CD4-positive, alpha-beta T cell (primary cell): ENCODE measurements at places on chromosomes 2 and 18. TPM values are rescaled to one million over a fixed set of nuclear protein-coding genes. Genes with fewer than 3 reads are reported as not detected.
A peak's percentile ranks its signal among the peaks of the same experiment; 100 is the strongest.

The GKN1 gene
- not detected for total RNA-seq

DNA sequence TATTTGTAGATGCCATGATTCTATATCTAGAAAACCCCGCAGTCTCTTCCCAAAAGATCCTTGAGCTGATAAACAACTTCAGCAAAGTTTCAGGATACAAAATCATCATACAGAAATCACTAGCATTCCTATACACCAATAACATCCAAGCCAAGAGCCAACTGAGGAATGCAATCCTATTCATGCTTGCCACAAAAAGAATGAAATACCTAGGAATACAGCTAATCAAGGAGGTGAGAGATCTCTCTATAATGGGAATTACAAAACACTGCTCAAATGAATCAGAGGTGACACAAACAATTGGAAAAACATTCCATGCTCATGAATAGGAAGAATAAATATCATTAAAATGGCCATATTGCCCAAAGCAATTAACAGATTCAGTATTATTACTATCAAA is 551.4 kb upstream of the SLC39A10 start:
- no peaks in the 10 kb centered on the region for H3K4me1 ChIP-seq
- no peak overlapping the region for H3K27ac ChIP-seq
- DNase-seq = no peak
- H3K4me3 ChIP-seq = no peak overlapping the region
- H3K27me3 ChIP-seq = no peaks in the 10 kb centered on the region
- H3K36me3 ChIP-seq = no peaks in the 10 kb centered on the region

DNA sequence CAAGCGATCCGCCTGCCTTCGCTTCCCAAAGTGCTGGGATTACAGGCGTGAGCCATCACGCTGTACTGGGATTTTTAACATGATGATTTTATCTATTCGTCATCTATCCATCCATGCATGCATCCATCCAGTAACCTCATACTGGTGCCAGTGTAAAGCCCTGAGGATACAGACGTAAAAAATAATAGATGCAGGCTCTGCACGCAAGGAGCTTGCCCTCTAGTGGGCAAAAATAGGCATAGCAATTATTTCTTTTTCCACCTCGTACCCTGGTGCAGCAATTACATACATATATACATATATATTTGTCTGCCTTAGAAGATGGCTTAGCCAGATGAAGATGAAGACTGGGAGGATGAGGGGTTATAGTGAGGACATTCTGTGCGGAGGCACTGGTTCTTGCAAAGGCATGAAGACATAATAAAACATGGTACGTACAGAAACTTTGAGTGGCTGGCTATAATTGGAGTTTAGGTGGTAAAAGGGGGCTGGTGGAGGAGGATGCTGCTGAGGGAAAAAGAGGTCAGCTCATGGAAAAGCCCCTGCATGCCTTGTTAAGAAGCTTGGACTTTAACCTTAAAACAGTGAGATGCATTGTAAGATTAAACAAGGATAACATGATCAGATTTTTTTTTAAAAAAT is 19.6 kb upstream of the RPIA start:
- no peaks in the 10 kb centered on the region for H3K4me1 ChIP-seq
- no peak overlapping the region for H3K27ac ChIP-seq
- no peak overlapping the region for H3K4me3 ChIP-seq
- no peak for DNase-seq
- H3K27me3 ChIP-seq = no peaks in the 10 kb centered on the region
- no peaks in the 10 kb centered on the region for H3K36me3 ChIP-seq

DNA sequence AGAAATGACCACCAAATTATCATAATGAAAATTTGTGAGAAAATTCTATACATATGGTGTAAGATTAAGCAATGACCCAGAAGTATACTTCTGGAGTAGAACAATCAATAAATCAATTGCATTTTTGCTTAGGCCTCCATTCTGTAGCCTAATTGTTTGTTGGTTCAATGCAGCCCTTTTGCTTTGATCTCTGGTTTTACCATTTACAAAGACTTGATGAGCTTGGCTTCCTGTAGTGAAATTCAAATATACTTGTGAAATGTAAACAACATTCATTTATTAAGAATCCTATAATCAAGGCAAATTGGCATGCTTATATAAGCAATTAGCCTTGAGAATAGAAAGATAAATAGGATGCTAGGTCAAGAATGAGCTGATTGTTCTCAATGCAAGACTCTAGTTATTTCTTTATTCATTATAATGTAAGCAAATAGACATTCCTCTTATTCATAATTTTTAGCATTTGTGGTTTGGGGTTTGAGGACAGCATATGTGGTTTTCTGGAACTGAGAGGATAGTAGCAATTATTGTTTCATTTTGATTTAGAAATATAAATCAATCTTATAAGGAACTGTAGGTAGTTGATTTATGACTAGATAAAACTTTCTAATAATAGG is 9.7 kb downstream of the FMNL2 start:
- H3K27ac ChIP-seq = no peak overlapping the region
- H3K36me3 ChIP-seq = no peaks in the 10 kb centered on the region
- H3K4me3 ChIP-seq = no peak overlapping the region
- H3K27me3 ChIP-seq = no peaks in the 10 kb centered on the region
- no peaks in the 10 kb centered on the region for H3K4me1 ChIP-seq

- no peak for DNase-seq
- H3K4me1 ChIP-seq = no peaks in the 10 kb centered on the region
- H3K36me3 ChIP-seq = no peaks in the 10 kb centered on the region
- H3K27me3 ChIP-seq = no peaks in the 10 kb centered on the region
- no peak overlapping the region for H3K4me3 ChIP-seq
Observed at GRCh38 chr2:107591561-107592279, 235.0 kb upstream of the RGPD4 start.

DNA sequence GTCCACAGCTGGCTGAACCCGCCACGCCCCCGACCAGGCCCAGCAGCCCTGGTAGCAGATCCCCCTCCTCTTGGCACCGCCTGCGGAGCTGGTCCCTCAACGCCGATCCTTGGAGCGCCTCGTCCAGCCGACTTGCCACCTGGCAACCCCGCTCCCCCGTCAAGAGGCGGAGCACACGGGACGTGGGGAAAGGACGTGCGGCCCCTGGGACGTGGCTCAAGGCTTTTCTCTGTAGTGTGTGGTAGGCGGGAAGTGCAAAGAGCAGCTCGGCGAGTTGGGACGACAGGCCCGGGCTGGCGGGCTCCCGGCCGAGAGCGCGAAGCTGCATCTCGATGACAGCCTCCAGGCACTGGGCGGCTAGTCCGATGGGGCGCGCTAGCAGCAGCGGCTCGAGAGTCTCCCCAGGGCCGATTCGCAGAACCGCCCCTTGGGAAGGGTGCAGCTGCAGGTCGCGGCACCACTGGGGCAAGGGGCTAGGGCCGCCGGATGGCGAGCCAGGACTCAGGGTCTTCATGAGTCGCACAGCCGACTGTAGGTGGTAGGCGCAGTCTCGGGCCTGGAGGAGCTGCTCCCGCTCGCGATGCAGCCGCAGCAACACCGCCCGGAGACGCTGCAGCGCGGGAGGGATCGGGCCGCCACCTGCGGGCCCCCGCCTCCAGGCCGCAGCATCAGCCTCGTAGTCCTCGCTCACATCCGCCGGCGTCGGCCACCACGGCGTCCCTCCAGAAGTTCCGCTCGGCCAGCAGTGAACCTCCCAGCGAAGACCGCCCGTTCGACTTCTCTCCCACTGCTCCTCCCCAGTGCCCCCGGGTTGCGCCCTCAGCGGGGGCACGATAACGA is 617 bp downstream of the CCDC142 start:
- peak; percentile 42 for DNase-seq
- peak overlapping the region; percentile 94 for H3K27ac ChIP-seq
- peaks cover 31% of the 10 kb centered on the region for H3K4me1 ChIP-seq
- no peaks in the 10 kb centered on the region for H3K27me3 ChIP-seq
- peaks cover 30% of the 10 kb centered on the region for H3K36me3 ChIP-seq
- peak overlapping the region; percentile 77 for H3K4me3 ChIP-seq

- H3K27ac ChIP-seq = no peak overlapping the region
- no peaks in the 10 kb centered on the region for H3K27me3 ChIP-seq
- DNase-seq = no peak
- H3K4me3 ChIP-seq = no peak overlapping the region
Observed at GRCh38 chr2:1598800-1599199, 145.5 kb downstream of the PXDN start.

DNA sequence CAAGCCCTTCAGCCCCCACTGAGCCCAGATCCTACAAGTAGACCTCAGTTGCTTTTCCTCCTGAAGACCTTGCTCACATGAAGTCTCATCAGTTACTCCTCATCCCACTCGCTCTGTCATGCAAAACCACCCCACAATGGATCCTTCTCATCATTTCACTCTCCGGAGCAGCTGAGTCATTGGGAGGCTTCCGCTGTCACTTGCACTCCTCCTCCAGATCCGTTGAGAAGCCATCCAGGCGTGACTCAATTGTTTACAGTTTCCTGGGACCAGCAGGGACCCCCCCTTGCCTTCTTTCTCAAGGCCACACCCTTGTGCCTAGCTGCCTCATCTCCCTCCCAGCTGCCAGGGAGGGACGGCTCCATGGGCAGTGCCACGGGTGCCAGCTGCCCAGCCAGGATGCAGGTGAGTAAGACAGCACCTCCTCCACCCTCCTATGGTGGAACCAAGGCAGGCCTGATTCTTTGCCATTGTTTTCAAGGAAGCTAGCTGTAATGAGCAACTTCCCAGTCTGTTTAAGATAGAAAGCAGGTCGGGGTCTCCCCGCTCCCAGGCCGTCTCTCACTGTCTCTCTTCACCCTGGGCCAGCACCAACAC is 16.3 kb downstream of the GPR55 start:
- peaks cover 31% of the 10 kb centered on the region for H3K4me1 ChIP-seq
- DNase-seq = peak; percentile 29
- H3K27me3 ChIP-seq = no peaks in the 10 kb centered on the region

- no peak for DNase-seq
- H3K27me3 ChIP-seq = no peaks in the 10 kb centered on the region
- peaks cover 32% of the 10 kb centered on the region for H3K4me1 ChIP-seq
- H3K36me3 ChIP-seq = peaks cover 5% of the 10 kb centered on the region
Observed at GRCh38 chr2:53785366-53785765, 1.4 kb downstream of the ASB3 start.

DNA sequence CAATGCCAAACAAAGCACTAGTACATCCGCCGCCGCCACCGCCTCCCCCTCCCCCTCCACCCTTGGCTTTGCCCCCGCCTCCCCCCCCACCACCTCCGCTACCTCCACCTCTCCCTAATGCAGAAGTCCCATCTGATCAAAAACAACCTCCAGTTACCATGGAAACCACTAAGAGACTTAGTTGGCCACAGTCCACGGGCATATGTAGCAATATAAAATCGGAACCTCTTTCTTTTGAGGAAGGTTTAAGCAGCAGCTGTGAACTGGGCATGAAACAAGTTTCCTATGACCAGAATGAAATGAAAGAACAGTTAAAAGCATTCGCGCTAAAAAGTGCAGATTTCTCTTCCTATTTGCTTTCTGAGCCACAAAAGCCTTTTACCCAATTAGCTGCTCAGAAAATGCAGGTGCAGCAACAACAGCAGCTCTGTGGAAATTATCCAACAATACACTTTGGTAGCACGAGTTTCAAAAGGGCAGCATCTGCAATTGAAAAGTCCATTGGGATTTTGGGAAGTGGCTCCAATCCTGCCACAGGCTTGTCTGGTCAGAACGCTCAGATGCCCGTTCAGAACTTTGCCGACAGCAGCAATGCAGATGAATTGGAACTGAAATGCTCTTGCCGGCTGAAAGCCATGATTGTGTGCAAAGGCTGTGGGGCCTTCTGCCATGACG is 168.0 kb downstream of the ASXL3 start:
- H3K27me3 ChIP-seq = no peaks in the 10 kb centered on the region
- no peak overlapping the region for H3K4me3 ChIP-seq
- no peaks in the 10 kb centered on the region for H3K4me1 ChIP-seq
- DNase-seq = no peak
- H3K27ac ChIP-seq = no peak overlapping the region

The C1GALT1C1L gene
- total RNA-seq = not detected

DNA sequence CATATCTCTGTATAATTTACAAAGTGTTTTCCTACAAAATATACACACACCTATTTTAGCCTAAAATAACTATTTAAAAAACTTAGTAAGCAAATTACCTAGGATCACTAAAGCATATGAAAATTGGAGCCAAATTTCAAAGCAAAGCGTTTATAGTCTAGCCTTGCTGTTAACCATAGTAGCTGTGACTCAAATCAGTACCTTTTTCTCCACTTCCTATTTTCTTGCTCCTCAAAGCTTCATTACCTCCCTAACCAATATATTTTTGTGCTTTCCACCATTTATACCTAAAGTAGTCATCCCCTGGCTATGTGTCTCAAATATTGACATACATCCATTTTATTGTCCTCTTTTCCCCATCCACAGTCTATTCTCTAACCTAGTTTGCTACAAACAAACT is 73.1 kb downstream of the ERBB4 start:
- H3K4me3 ChIP-seq = no peak overlapping the region
- no peaks in the 10 kb centered on the region for H3K4me1 ChIP-seq
- no peaks in the 10 kb centered on the region for H3K27me3 ChIP-seq
- no peak for DNase-seq
- H3K36me3 ChIP-seq = no peaks in the 10 kb centered on the region

- DNase-seq = no peak
- H3K27ac ChIP-seq = no peak overlapping the region
- H3K4me3 ChIP-seq = no peak overlapping the region
- no peaks in the 10 kb centered on the region for H3K36me3 ChIP-seq
- no peaks in the 10 kb centered on the region for H3K27me3 ChIP-seq
Observed at GRCh38 chr18:52963481-52963880, 623.5 kb downstream of the DCC start.

The TRIM43 gene
- total RNA-seq = not detected

DNA sequence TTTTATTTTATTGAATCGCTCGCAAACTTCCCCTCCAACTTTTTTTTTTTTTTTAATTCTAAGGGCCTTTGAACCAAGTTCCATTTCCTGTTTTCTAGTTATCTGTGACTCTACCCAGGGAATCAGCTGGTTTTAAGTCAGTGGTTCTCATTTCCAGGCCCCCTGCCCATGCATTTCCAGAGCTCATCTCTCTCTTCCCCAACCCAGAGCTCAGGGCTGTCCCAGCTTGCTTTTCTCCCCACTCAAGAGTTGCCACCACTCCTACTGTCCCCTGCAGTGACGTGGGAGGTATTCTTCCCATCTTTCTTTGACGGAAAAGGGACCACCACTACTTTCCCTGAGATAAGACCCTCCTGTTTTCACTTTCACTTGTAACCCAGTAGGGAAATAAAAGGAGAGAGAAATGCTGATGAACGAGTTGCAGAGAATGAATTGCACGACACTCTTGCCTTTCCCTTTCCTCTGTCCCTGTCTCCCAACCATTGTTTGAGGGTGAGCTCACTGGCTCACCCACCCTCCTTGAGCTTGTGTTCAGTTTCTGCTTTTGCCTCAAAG is 42.1 kb downstream of the TET3 start:
- H3K4me1 ChIP-seq = peaks cover 43% of the 10 kb centered on the region
- no peak overlapping the region for H3K27ac ChIP-seq
- H3K4me3 ChIP-seq = peak overlapping the region; percentile 4

- peaks cover 11% of the 10 kb centered on the region for H3K27me3 ChIP-seq
- DNase-seq = no peak
- H3K4me3 ChIP-seq = no peak overlapping the region
- no peaks in the 10 kb centered on the region for H3K4me1 ChIP-seq
Observed at GRCh38 chr18:21897811-21898210, 157.2 kb downstream of the MIB1 start.

DNA sequence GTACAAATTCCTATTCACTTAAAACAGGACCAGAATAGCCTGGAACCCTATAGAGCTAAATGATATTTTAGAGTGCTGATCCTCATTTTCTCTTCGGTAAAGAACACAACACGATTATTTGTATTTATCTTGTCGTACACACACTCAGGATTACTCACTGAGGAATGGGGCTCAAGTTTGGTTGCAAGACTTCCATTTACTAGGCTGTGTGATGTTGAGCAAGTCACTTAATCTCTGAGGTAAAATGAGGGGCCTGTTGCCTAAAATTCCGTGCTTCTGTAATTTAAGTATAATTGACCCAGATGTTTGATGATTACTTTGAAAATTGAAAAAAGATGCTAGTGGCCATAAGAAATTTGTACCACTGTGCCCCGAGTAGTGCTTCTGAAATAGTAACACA is 42.6 kb upstream of the MAP4K3 start:
- H3K27ac ChIP-seq = no peak overlapping the region
- H3K4me3 ChIP-seq = no peak overlapping the region
- no peaks in the 10 kb centered on the region for H3K4me1 ChIP-seq
- H3K36me3 ChIP-seq = no peaks in the 10 kb centered on the region
- no peaks in the 10 kb centered on the region for H3K27me3 ChIP-seq
